ENCODE measurements at places on chromosomes 5 and 9. TPM values are rescaled to one million over a fixed set of nuclear protein-coding genes. Genes with fewer than 3 reads are reported as not detected.

- DNase-seq, result no peak
These were observed 49.8 kb downstream of the AK8 start for GRCh38 chr9:132828201-132828770.

DNA sequence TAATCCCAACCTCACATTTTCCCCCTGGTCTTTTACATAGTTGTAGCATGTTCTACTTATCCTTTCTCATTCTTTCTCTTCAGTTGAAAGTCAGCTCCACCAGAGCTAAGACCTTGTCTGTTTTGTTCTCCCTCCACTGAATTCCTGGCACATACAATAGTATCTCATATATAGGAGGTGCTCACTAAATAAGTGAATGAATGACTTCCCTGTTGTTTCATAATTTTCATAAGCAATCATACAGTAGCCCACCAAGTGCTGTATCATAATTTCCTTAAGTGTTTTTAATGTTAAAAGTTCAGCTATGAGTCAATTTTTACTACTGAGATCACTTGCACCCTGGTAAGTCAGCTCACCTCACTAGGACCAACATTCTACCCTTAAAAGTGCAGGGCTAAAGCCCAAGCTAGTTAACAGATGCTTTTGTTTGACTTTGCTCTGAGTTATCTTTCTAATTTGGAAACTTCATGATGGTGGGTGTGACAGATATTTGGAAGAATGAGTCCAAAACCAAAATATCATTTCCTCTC is 27.6 kb downstream of the TMEM245 start:
- no peak for DNase-seq

- no peak for DNase-seq
These were observed 178.2 kb downstream of the ENC1 start for GRCh38 chr5:74462356-74462755.

DNA sequence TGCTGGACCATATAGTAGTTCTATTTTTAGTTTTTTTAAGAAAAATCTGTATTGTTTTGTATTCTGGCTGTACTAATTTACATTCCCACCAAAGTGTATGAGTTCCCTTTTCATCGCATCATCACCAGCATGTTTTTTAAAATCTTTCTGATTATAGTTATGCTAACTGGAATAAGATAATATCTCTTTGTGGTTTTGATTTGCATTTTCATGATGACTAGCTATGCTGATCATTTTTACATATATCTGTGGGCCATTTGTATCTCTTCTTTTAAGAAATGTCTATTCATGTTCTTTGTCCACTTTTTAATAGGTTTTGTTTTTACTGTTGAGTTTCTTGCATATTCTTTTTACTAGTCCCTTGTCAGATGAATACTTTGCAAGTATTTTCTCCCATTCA is 238.0 kb downstream of the FBXO4 start:
- no peak for DNase-seq

The INIP gene
- total RNA-seq, result 63.7 TPM

All from Daoy (cell line).